CD4-positive, alpha-beta T cell treated with Interleukin-6 for 4 hours (primary cell): ENCODE measurements at places on chromosomes 4 and X.
A peak's percentile ranks its signal among the peaks of the same experiment; 100 is the strongest.

- no peak for DNase-seq
These were observed 4.3 kb upstream of the UNC5C start for GRCh38 chr4:95552942-95553550.

GRCh38 chr4:33013282-33013681, 2293.1 kb downstream of the PCDH7 start:
- DNase-seq, result no peak

DNA sequence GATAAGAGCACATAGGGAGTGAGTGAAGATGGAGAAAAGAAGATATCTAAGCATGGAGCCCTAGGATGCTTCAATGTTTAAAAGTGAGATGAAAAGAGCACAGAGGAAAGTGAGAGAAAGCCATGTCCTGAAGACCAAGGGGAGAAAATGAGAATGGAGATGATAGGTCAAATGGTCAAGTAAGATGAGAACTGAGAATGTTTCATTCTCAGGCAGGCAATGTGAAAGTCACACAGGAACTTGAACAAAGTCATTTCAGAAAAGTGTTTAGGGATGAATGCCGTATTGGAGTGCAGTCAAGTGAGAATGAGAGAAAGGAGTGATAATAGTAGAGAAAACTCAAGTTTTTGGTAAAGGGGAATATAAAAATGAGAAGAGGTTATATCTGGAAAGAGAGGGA, 148.7 kb upstream of the PTCHD1 start:
- no peak for DNase-seq

DNA sequence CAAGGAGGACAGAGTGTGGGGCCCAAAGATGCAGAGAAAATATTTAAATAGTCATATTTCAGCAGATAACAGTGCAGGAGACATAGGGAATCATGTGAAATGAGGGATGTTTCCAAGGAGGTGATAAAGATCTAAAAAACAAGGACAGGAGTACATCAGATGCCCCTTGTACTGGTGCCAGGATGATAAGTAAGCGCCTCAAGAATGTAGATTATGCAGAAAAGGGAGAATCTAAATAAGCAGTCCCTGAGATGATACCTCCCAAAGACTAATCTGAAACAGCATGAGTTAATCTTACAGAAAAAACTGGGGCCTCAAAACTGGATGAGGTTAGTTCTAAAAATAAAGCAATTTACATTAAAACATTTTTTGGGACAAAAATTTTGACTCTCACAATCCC, 136.1 kb upstream of the WDFY3 start:
- no peak for DNase-seq

DNA sequence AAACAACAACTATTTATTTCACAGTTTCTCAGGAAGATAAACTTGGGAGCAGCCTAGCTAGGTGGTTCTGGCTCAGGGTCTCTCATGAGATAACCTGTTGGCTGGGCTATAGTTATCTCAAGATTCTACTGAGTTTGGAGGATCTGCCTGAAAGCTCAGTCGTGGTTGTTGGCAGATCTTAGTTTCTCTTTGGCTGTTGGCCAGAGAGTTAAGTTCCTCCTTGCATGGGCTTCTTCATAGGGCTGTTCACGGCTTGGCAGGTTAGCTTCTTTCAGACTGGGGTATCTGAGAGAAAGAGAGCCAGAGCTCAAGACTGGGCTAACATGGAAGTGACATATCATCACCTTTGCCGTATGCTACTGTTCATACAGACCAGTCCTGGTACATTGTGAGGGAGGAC, 28.7 kb downstream of the SEC24B start:
- DNase-seq, result no peak

DNA sequence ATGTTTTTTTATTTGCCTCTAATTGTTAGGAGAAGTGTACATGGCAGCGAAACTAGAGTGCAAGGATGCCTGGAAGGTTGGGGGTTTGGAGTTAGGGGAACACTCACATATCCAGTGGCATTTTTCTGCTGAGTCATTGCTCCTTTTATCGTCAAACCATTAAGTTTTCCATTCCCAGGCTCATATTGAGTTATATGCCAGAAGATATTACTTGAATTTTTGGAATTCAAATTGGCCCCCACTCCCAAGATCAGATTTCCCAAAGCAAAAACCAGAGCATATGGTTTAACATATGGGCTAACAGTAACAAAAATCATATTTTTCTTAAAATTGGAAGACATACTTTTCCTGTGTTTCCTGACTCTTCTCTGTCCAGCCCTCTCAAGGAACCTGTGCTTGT, 152.7 kb downstream of the FSTL5 start:
- no peak for DNase-seq

- no peak for DNase-seq
These were observed 74.3 kb upstream of the VCX2 start for GRCh38 chrX:8245411-8245810.

DNA sequence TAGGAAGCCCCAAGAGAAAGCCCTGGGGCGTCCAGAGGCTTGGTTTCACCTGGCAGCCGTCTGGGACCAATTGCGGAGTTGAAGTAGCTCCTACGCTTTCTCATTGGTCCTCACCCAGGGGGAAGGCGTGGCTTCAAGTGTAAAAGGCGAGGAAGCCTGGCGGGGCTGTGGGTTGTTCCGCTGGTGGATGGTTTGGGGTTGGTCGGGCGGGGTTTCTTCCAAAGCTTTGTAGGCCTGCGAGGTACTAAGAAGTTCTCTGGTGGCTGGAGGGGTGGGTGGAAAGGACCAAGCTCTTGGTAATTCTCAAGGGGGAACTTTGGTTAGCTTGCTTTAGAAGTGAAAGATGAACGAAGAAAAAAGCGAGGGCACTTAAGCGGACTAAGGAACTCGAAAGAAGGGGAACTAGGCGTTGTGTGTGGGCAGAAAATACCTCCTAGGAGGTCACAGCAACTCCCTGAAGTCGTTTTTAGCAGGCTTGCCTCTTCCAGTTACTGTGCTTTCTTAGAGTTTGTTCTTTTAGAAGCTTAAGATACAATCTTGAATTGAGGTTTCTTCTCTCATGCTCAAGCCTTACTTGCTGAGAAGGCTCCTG, 36.6 kb downstream of the CCNG2 start:
- peak; percentile 85 for DNase-seq

GRCh38 chr4:111945014-111945413, 200.2 kb upstream of the FAM241A start:
- no peak for DNase-seq

DNA sequence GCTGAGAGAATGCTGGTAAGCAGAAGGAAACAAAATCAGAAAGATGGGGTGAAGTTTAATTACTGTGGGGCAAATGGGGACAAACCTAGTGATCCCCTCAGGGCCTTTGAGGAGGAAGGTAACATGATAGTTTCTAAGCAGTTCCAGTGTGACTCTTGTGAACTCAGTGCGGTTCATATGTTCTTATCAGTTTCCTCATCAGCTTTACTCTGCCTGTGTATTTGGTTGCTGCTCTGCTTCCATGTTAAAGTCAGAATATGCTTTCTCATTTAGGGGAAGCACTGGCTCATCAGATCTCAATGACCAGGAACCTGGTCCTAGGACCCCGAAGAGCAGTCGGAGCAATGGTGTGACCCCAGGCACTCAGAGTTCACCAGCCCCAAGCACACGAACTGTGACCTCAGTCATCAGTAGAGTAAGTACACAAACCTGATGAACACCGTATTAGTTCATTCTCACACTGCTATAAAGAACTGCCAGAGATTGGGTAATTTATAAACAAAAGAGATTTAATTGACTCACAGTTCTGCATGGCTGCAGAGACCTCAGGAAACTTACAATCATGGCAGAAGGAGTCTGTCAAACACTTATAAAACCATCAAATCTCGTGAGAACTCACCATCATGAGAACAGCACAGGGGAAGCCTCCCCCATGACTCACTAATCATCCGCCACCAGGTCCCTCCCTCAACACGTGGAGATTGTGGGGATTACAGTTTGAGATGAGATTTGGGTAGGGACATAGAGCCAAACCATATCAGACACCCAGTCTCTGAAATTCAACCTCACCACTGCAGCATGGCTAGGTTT, 83.0 kb downstream of the SYTL5 start:
- DNase-seq, result no peak

DNA sequence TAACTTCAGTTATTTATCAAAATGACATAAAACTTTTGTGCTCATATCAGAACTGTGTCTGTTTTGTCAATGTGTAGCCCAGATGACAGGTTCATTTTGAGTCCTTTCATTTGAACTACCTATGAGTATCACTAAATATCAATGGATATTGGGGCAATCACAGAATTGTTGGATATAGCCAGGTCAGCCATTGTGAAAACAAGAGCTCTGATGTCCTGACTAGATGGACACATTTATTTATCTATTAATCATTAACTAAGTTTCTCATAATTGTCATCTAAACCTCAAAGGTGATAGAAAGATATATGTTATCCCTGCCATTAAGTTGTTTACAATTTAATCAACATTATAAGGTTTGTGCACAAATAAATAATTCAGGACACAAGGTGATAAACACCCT, 638.3 kb upstream of the GRIA3 start:
- DNase-seq, result no peak

- DNase-seq, result no peak
These were observed 13.0 kb downstream of the PPP1R3F start for GRCh38 chrX:49282647-49283011.

DNA sequence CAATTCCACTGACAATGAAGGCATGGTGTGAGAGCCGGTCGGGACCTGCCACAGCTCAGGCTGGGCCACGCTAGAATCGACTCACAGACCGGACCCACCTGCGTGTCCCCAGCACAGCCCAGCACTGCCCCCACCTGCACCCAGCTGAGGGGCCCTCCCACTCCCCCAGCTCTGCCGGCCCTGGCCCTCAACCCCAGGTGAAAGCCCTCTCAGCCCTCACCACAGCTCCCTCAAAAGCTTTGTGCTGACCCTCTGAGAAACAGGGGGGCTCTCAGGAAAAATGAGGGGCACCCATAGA, 25.1 kb downstream of the GAK start:
- no peak for DNase-seq

GRCh38 chr4:67480810-67481209, 64.5 kb downstream of the CENPC start:
- no peak for DNase-seq

- DNase-seq, result no peak
These were observed 9.9 kb upstream of the MOB1B start for GRCh38 chr4:70892086-70892769.
